Daoy (cell line): ENCODE measurements at places on chromosomes 16 and 17. TPM values are rescaled to one million over a fixed set of nuclear protein-coding genes. Genes with fewer than 3 reads are reported as not detected.

DNA sequence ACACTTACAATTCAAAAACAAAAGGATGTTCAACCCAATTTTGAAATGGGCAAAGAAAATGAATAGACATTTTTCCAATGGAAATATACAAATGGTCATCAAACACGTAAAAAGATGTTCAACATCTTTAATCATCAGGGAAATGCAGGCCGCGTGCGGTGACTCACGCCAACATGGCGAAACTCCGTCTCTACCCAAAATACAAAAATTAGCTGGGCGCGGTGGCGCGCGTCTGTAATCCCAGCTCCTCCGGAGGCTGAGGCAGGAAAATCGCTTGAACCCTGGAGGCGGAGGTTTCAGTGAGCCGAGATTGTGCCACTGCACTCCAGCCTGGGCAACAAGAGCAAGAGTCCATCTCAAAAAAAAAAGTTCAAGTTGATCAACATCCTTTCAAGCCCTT, 1.8 kb upstream of the CLUAP1 start:
- no peak for DNase-seq

- DNase-seq, result no peak
Observed at GRCh38 chr17:56480501-56480900, 113.0 kb upstream of the NOG start.

CES1 gene
- 0.17 and 9.0 TPM in 2 replicates for total RNA-seq

SSTR5 gene
- total RNA-seq, result not detected in 2 replicates

KRT9 gene
- total RNA-seq, result not detected in 2 replicates

CTDNEP1 gene
- 25.5 and 27.6 TPM in 2 replicates for total RNA-seq

DNA sequence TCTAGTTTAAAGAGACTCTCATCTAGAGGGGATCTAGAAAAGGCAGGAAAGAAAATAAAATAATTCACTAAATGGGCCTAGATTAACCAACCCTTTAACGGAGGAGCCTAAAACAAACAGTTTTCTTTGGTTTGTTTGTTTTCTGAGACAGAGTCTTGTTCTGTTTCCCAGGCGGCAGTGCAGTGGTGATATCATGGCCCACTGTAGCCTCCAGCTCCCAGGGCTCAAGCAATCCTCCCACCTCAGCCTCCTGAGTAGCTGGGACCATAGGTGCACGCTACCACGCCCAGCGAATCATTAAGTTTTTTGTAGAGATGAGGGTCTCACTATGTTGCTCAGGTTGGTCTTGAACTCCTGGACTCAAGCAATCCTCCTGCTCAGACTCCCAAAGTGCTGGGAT, 122.3 kb upstream of the TOB1 start:
- no peak for DNase-seq

- DNase-seq, result no peak
Observed at GRCh38 chr16:49463529-49463928, 89.9 kb downstream of the C16orf78 start.

DRG2 gene
- 41.4 and 64.6 TPM in 2 replicates for total RNA-seq

CD19 gene
- not detected in 2 replicates for total RNA-seq

CCDC40 gene
- total RNA-seq, result 1.3 and 1.7 TPM in 2 replicates

KRTAP16-1 gene
- not detected in 2 replicates for total RNA-seq

PRSS33 gene
- total RNA-seq, result not detected in 2 replicates

- DNase-seq, result no peak
Observed at GRCh38 chr16:28977703-28978662, 3.4 kb downstream of the SPNS1 start.

DNA sequence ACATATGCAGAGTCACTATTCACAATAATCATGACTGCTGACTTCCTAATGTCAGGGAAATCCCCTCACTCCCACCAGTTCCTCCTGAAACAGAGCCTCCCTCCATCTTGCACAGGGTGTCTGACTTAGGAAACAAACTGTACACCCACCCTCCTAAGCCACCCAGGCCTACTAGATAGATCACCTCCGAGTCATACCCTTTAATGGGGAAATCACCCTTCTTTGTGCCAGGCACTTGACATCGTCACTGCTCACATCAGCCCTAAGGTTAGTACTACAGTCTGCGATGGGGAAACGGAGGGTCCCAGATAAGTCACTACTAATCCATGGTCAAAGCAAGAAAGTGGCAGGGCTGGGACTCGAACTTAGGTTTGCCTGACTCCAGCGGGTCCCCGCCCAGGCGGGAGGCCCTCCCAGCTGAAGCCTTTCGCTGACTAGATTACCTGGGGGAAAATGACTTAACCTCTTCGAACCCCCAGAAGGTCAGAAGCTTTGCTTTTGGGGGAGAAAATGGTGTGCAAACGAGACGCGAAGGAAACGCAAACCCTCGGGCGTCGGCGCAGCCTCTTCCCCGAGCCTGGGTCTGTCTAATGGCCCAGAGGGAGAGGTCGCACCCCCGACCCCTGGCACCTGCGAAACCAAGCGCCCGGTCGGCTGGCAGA, 3.4 kb upstream of the MLLT6 start:
- DNase-seq, result peak; percentile 61

SLFN11 gene
- total RNA-seq, result 49.2 and 66.6 TPM in 2 replicates

HBA1 gene
- not detected in 2 replicates for total RNA-seq

DNA sequence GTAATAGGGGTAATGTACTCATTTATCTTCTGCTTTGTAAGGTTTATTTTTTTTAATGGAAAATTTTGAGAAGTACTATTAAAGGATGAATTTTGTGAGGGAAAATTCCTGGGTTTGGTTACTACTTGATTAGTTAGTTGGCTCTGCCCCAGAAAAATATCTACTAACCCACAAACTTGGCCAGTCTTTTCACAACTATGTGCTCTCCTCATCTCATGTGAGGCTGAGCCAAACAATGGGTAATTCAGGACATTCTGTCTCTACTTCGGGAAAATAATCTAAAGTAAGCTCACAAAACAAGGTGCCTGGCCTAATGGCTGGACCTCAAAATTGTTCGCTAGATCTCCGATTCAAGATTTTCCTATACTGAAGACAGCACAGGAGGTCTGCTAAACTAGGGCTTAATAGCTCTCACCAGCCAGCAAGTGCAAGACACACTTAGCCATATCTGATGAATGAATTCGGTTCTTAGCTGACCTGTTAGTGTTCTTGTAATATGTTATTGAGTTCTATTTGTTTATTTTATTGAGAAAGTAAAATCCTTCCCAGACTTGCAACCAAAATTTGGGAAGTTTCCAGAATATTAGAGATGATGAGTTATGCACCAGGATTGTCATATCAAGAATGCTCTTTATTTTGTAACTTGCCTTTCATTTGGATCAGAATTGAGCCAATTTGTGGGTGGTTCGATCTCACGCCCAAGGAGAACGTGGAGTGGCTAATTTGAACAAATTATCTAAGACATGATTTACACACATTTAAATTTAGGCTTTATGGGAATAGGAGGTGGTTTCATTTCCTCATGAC, 5.7 kb downstream of the KCNJ16 start:
- no peak for DNase-seq

GRCh38 chr17:17822189-17822588, 14.6 kb downstream of the SREBF1 start:
- DNase-seq, result peak; percentile 57

GRCh38 chr16:84406006-84406963, 37.9 kb downstream of the ATP2C2 start:
- peak; percentile 27 for DNase-seq

GRCh38 chr17:2218426-2218825, 85.2 kb downstream of the SMG6 start:
- DNase-seq, result no peak
